ENCODE measurements at places on chromosomes 5 and 9. TPM values are rescaled to one million over a fixed set of nuclear protein-coding genes. Genes with fewer than 3 reads are reported as not detected.

Gene TSSK1B
- total RNA-seq: not detected

Gene PCDHA1
- not detected for total RNA-seq

Gene GMCL2
- total RNA-seq: not detected

Gene SPATA31D4
- total RNA-seq: not detected

Gene SEC61B
- 235 TPM for total RNA-seq

Gene SURF2
- 19.8 TPM for total RNA-seq

Gene GABBR2
- total RNA-seq: not detected

Gene NXNL2
- total RNA-seq: 0.52 TPM

Gene SMIM32
- total RNA-seq: not detected

Gene RAB3C
- 0.02 TPM for total RNA-seq

Gene IL13
- not detected for total RNA-seq

Gene PPP3R2
- not detected for total RNA-seq

Gene CNTNAP3B
- total RNA-seq: 0.62 TPM

Gene HEMGN
- total RNA-seq: not detected

Gene RANBP3L
- 0.76 TPM for total RNA-seq

Gene WNT8A
- 0.12 TPM for total RNA-seq

Gene WDR38
- total RNA-seq: not detected

Gene SPACA9
- 0.91 TPM for total RNA-seq

Gene TCF7
- 5.2 TPM for total RNA-seq

Gene BARX1
- 0.69 TPM for total RNA-seq

Gene ADGRD2
- not detected for total RNA-seq

Gene PAPPA
- total RNA-seq: 0.20 TPM

Gene SNCB
- not detected for total RNA-seq

Gene ORM2
- not detected for total RNA-seq

Gene ZDHHC11
- 0.22 TPM for total RNA-seq
